ENCODE measurements at places on chromosomes 6 and 20. TPM values are rescaled to one million over a fixed set of nuclear protein-coding genes. Genes with fewer than 3 reads are reported as not detected.

ARFRP1 gene
- 49.0 TPM for total RNA-seq

DNA sequence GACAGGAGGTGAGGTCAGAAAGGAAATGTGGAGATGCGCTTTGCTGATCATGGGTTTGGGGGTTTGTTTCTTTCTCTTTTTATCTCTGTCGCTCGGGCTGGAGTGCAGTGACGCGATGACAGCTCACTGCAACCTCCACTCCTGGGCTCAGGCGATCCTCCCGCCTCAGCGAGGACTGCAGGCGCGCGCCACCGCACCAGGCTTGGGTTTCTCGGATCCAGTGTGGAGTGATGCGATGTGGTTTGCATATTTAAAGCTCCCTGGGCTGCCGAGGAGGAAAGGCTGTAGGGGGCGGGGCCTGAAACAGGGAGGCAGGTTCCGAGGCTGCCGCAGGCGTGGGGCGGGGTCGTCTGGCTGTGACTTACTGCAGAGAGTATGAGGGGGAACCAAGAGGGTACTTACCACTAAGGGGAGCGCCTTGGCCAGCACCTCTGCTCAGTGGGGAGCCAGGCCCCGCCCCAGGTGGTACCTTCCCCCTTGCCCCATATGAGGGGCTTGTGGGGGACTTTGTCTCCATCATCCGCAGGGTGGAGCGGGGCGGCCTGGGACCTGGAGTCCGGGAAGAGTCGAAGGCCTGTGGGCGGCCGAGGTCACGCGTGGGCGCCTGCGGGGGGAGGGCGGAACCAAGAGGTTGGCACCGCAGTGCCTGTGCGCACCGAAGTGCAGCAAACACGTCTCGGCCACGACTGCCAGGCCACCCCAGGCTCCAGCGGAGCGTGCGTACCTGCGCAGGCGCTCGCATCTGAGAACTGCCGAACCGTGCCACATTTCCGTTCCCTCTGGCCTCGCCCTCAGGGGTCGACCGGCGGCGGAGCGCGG is 12.7 kb upstream of the BAK1 start:
- DNase-seq, result no peak

GRCh38 chr20:32917191-32917950 is 58.6 kb downstream of the EFCAB8 start:
- DNase-seq, result no peak

- no peak for DNase-seq
Observed at GRCh38 chr6:137246164-137246563, 27.0 kb upstream of the IFNGR1 start.

GRCh38 chr6:88698661-88699060 is 264.8 kb downstream of the RNGTT start:
- DNase-seq, result no peak

TGM3 gene
- not detected for total RNA-seq

DNA sequence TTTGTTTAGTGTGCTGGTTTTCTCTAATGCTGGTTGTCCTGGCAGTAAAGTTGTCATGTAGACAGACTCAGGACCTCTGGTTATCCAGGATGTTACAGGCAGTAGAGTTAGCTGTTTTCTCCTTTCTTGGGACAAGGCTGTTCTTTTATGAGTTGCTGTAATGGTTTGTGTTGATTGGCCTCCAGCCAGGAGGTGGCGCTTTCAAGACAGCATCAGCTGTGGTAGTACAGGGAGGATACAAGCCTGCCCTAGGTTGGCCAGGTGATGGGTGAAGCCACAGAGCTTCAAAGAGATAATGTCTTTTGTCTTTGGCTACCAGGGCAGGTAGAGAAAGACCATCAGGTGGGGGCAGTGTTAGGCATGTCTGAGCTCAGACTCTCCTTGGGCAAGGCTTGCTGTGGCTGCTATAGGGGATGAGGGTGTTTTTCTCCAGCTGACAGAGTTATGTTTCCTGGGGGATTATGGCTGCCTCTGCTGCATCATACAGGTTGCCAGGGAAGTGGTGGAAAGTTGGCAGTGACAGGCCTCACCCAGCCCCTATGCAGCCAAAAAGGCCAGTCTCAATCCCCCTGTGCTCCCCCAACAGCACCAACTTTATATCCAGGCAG is 127.2 kb upstream of the TAB2 start:
- peak; percentile 2 for DNase-seq

DNA sequence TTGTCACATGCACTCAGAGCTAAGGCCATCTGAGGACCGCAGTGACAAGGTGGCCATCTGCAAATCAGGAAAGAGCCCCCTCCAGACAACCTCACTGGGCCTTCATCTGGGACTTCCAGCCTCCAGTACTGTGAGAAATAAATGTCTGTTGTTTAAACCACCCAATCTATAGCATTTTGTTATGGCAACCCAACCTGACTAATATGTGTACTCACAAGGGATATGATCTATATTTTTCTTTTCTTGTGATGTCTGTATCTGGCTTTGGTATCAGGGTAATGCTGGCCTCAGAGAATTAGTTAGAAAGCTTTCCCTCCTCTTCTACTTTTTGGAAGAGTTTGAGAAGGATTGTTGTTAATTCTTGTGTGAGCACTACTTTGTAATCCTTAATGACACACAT is 37.5 kb upstream of the ENTPD6 start:
- no peak for DNase-seq

EYA4 gene
- 0.07 TPM for total RNA-seq

C6orf52 gene
- total RNA-seq, result not detected

DNA sequence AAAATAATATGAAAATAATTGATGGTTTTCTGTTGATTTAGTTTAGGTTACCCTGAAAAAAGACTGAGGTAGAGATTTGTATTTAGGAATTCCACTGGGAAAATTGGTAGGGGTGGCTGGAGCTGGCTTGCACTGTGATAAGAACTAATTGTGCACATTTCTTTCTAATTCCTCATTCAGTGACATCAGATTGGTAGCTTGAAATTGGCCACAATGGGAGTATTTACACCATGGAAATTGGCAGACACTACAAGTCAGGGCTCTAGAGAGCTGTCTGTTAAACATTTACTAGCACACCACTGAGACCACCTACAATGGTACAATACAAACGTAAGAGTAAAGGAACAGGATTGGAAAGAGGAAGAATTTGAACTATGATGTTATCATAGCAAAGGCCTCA is 52.0 kb upstream of the ISM1 start:
- DNase-seq, result no peak

- no peak for DNase-seq
Observed at GRCh38 chr20:38169636-38170193, 4.6 kb upstream of the TGM2 start.

RGS19 gene
- 19.7 TPM for total RNA-seq

- no peak for DNase-seq
Observed at GRCh38 chr20:39857835-39858234, 831.2 kb downstream of the MAFB start.

GRCh38 chr6:112806163-112806865 is 459.2 kb downstream of the RFPL4B start:
- no peak for DNase-seq

GRCh38 chr20:35823147-35823546 is 51.3 kb downstream of the PHF20 start:
- DNase-seq, result no peak

CST5 gene
- not detected for total RNA-seq

DNA sequence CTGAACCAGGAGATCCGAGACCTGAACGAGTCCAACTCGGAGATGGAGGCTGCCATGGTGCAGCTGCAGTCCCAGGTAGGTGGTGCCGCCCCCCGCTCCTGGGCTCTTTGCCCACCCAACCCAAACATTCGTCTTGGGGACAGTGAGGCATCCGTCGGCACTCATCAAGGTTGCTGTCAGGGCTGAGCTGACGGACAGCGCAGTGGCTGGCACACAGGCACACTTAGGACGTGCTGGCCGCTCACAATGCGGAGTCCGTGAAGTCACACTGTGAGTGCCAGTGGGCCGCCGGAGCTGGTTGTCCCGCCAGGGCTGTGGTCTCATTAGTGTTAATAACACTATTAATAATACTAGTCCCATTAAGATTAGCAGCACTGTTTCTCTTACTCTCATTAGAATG is 18.2 kb upstream of the PCMTD2 start:
- no peak for DNase-seq

LHFPL5 gene
- total RNA-seq, result 0.12 TPM

- DNase-seq, result no peak
Observed at GRCh38 chr20:63482021-63482587, 9.6 kb upstream of the KCNQ2 start.

DNA sequence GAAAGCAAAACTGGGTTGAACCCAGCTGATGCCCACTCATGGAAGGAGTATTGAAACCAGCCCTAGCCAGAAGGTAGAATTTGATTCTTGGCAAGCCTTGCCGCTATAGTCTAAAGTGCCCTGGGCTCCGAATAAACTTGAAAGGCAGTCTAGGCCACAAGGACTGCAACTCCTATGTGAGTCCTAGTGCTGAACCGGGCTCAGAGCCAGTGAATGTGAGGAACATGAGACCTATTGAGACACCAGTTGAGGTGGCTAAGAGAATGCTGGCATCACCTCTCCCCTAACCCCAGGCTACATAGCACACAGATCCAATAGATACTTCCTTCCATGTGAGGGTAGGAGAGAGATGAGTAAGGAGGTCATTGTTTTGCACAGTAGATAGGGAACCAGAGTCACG is 3.5 kb upstream of the DEFB110 start:
- no peak for DNase-seq

GRCh38 chr20:13745784-13746183 is 38.9 kb downstream of the ESF1 start:
- no peak for DNase-seq

ELOVL4 gene
- total RNA-seq, result 2.1 TPM

DNA sequence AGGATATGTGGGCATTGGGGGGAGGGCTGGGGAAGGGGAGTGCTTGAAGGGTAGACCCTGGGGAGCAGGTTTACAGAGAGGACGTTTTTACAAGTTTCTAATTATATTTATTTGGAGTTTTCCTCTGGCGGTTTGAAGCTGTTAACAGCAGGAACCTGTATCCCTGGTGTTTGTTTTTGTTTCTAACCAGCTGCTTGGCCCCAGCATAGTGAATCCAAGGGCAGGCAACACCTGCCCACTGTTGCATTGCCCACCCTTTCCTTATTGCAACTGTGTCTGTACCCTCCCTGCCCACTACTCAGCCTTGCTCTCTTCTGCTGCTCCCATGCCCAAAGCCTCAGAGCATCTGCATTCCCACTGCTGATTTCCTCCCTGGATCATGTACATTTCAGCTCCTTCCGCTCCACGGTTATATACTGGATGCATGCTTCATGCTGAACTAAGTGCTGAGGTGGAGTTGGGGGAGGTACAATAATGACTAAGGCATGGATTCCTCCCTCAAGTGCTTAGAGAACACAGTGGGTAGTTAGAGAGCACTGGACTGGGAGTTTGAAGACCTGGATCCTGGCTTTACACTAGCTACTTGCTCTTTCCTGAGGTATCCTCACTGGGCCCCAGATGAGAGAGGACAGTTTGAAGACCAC is 6.0 kb downstream of the SCUBE3 start:
- DNase-seq, result no peak

- DNase-seq, result no peak
Observed at GRCh38 chr20:5205348-5206210, 78.8 kb downstream of the CDS2 start.

GRCh38 chr6:157556671-157557430 is 175.9 kb downstream of the ZDHHC14 start:
- DNase-seq, result no peak

All from epithelial cell of proximal tubule (primary cell).